ENCODE measurements at places on chromosomes 3 and 15. TPM values are rescaled to one million over a fixed set of nuclear protein-coding genes. Genes with fewer than 3 reads are reported as not detected.

GRCh38 chr3:86995537-86995936 is 4.6 kb upstream of the VGLL3 start:
- no peak for DNase-seq

- no peak for DNase-seq
Measured at GRCh38 chr3:71554649-71555048, 28.9 kb downstream of the FOXP1 start.

DNA sequence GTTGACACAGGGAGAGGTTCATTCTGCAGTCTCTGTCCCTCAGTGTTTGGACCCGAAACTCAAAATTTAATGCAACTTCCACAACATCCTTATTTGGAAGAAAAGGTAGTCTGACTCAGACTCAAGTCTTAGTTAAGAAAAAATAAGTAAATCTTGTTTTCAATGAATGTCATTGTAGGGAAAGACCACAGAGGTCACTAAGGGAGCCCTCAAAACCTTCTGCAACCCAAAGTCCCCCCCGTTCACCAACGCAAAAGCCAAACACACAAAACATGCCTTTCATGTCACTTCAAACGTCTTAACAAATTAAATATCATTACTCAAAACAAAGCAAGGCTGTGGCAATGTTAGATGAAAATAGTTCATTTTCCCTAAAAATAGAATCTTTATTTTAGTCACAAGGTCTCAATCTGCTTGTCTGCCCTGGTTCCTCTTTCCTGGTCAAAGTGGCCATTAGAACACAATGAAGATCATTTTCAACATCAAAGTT is 20.9 kb upstream of the SSUH2 start:
- no peak for DNase-seq

GRCh38 chr15:22845289-22845900 is 6.9 kb downstream of the NIPA2 start:
- no peak for DNase-seq

GRCh38 chr3:66602237-66602636 is 101.4 kb upstream of the LRIG1 start:
- no peak for DNase-seq

- DNase-seq = no peak
Measured at GRCh38 chr15:99098426-99098825, 6.5 kb upstream of the SYNM start.

DNA sequence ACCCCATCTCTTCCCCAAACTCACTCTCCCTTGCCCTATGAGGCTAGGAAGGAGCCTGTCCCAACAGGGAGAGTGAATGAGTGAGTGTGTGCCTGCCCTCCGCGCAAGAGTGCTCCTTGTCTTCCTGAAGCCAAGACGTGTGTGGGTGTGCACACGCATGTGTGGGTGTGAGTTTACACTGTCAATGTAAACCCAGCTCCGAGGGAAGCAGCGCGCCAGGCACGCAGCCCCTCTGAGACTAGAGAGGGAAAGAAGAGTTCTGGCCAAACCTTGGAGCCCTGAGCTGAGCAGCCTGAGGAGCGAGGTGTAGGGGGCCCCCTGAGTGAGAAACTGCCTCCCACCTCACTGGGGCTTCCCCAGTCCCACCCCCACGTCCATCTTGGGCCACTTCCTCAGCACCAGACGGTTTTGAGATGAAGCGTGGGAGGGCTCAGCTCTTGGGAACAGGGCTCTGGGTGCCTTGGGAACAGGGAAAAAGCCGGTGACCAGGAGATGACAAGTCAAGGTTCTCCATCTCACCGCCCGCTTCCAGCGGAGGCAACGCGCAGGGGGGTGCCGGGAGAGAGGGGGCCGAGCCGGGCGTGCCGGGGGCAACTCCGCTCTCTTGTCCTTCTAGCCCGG is 5.1 kb downstream of the MECOM start:
- DNase-seq = no peak

DNA sequence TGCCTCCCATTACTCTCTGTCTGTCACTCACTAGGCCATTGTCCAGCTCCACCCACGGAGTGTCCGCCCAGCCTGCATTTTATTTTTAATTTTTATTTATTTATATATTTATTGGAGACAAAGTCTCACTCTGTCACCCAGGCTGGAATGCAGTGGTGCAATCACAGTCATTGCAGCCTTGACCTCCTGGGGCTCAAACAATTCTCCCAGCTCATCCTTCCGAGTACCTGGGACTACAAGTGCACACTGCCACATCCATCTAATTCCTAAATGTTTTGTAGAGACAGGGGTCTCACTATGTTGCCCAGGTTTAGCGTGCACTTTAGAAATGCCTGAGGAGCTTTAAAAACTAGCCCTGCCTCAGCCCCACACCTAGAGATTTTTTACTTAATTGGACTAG is 141.5 kb downstream of the LIPC start:
- DNase-seq = no peak

DNA sequence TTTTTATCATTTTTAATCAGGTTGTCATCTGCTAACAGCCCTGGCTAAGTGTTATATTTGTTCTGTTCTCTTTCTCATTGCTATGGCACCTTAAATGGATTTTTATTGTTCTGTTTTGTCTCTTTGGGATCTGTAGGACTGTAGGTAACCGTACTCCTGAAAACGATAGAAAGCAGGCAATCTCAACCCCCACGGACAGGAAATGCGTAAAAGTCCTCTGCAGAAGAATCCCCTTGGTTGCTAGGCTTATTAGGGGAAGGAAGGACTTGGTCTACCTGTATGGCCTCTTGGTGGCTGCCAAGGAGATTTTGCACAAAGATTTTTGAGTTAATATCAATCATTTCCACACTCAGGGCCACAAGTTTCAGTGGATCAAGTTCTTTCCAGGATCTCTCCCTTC is 571.9 kb upstream of the ZNF385D start:
- DNase-seq = no peak

SRPRB gene
- 96.3 TPM for total RNA-seq

BUB1B gene
- total RNA-seq = 49.3 TPM

CISH gene
- total RNA-seq = 2.5 TPM

FAM98B gene
- total RNA-seq = 1.4 TPM

CPEB1 gene
- total RNA-seq = 15.8 TPM

PCNP gene
- 52.2 TPM for total RNA-seq

FBXW12 gene
- total RNA-seq = not detected

ROPN1 gene
- total RNA-seq = not detected

GLDN gene
- not detected for total RNA-seq
